ENCODE measurements at places on chromosomes 11 and 22. TPM values are rescaled to one million over a fixed set of nuclear protein-coding genes. Genes with fewer than 3 reads are reported as not detected.

GRCh38 chr11:95652002-95652472 is 137.5 kb downstream of the FAM76B start:
- no peaks in the 10 kb centered on the region for H3K27me3 ChIP-seq
- no peak overlapping the region for H3K4me3 ChIP-seq
- no peaks in the 10 kb centered on the region for H3K36me3 ChIP-seq
- H3K27ac ChIP-seq: peak overlapping the region; percentile 70
- DNase-seq: no peak
- H3K4me1 ChIP-seq: peaks cover 46% of the 10 kb centered on the region

The LDHAL6A gene
- total RNA-seq: not detected

The SF3B2 gene
- total RNA-seq: 182 TPM

The OR4D5 gene
- not detected for total RNA-seq

GRCh38 chr22:37126882-37127281 is 17.4 kb upstream of the TMPRSS6 start:
- H3K27me3 ChIP-seq: no peaks in the 10 kb centered on the region
- peaks cover 10% of the 10 kb centered on the region for H3K4me1 ChIP-seq
- no peak overlapping the region for H3K4me3 ChIP-seq

The MB gene
- not detected for total RNA-seq

DNA sequence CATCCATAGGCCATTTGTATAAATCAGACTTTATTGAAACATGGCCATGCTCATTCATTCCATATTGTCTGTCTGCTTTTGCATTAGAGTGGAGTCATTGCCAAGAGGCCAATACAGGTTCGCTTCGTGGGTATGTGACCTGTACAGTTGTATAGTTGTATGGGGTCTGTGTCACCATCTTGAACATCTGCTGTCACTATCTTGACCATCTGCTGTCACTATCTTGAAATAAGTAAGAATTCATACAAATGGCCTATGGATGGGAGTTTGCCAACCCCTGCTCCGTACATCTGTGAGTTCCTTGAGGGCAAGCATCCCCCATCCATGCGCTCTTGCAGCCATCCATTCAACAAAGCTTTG is 44.4 kb upstream of the ANO1 start:
- H3K4me3 ChIP-seq: no peak overlapping the region
- H3K36me3 ChIP-seq: peaks cover 10% of the 10 kb centered on the region
- H3K27ac ChIP-seq: no peak overlapping the region
- no peak for DNase-seq
- peaks cover 6% of the 10 kb centered on the region for H3K4me1 ChIP-seq
- H3K27me3 ChIP-seq: peaks cover 17% of the 10 kb centered on the region

GRCh38 chr11:65526744-65527143 is 1.9 kb downstream of the SCYL1 start:
- H3K27me3 ChIP-seq: no peaks in the 10 kb centered on the region
- peaks cover 33% of the 10 kb centered on the region for H3K4me1 ChIP-seq
- peak overlapping the region; percentile 74 for H3K4me3 ChIP-seq
- peak overlapping the region; percentile 30 for H3K27ac ChIP-seq
- no peak for DNase-seq
- H3K36me3 ChIP-seq: peaks cover 16% of the 10 kb centered on the region

The OR51A7 gene
- total RNA-seq: not detected

The HBG1 gene
- not detected for total RNA-seq

GRCh38 chr11:76234416-76235232 is 28.3 kb upstream of the WNT11 start:
- H3K4me3 ChIP-seq: peak overlapping the region; percentile 99
- H3K27ac ChIP-seq: peak overlapping the region; percentile 95
- DNase-seq: no peak
- no peaks in the 10 kb centered on the region for H3K36me3 ChIP-seq
- H3K4me1 ChIP-seq: peaks cover 2% of the 10 kb centered on the region

DNA sequence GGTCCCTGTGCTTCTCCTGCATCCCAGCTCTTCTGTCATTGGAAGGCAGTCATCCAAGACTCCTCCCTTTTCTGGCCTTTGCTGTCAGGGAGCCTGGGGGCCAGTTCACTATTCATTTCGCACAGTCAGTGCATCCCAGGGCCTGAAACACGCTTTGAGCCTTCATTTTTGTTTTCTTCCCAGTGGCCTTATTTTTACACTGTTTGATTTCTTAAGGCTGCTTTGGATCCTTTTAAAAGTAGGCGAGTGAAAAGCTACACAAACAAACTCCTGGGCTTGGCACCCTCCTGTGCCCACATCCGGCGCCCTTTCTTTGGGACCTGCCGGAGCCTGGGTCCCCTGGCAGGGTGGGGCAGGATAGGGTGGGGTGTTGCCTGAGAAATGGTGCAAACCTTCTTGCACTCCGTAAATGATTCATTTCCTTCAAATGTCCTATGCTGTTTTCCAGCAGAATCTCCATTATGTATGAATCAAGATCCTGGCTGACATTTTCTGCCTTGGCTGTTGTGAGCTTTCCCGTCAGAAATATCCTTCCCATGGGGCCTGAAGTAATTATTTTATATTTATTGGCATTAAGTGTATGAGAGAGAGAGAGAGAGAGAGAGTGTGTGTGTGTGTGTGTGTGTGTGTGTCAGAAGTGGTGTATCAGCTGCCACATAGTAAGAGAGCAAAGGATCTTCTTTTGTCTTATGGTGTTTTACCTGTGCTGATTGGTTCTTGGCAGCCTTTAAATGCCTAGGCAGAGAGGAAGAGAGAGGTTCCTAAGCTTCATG is 45.6 kb downstream of the BCR start:
- no peak overlapping the region for H3K4me3 ChIP-seq
- H3K27me3 ChIP-seq: no peaks in the 10 kb centered on the region
- H3K36me3 ChIP-seq: peaks cover 34% of the 10 kb centered on the region
- peak overlapping the region; percentile 4 for H3K27ac ChIP-seq
- H3K4me1 ChIP-seq: peaks cover 21% of the 10 kb centered on the region
- DNase-seq: no peak

The PRG2 gene
- not detected for total RNA-seq

GRCh38 chr22:31138126-31138525 is 2.2 kb downstream of the PLA2G3 start:
- H3K36me3 ChIP-seq: no peaks in the 10 kb centered on the region
- H3K4me1 ChIP-seq: no peaks in the 10 kb centered on the region

DNA sequence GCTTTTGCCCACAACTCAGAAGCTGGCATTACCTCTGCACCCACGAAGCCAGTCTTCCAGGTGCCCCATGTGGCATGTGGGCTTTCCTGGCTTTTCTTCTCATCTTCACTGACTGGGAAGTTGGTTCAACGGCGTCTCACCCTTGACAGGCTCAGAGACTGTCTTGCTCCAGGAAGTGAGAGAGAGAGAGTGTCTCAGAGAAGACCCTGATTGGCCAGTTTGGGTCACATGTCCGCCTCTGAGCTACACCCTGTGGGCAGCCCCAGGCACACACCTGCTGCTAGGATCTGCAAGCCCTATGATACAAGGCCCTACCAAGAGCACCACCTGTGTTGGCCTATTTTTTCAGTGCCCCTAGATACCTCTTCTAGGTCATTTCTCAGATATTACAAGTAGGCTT is 39.0 kb downstream of the RTL6 start:
- peaks cover 33% of the 10 kb centered on the region for H3K27me3 ChIP-seq
- H3K4me3 ChIP-seq: no peak overlapping the region
- H3K27ac ChIP-seq: no peak overlapping the region

GRCh38 chr11:102007567-102008437 is 39.4 kb upstream of the CFAP300 start:
- no peak overlapping the region for H3K27ac ChIP-seq
- H3K36me3 ChIP-seq: no peaks in the 10 kb centered on the region
- no peak overlapping the region for H3K4me3 ChIP-seq
- H3K4me1 ChIP-seq: peaks cover 21% of the 10 kb centered on the region

DNA sequence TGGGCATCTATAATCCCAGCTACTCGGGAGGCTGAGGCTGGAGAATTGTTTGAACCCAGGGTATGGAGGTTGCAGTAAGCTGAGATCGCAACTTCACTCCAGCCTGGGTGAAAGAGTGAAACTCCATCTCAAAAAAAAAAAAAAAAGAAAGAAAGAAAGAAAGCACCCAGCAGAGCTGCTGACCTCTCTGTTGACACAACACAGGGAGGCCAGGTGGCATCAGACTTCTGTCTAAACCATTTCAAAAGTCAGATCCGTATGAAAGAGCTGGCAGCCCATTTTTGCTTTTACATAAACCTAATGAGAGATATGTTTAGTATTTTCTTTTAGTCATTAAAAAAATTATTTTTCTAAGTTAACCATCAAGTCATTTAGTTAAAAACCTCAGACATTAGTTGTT is 64.4 kb upstream of the RRM1 start:
- no peaks in the 10 kb centered on the region for H3K27me3 ChIP-seq
- no peak overlapping the region for H3K27ac ChIP-seq
- H3K36me3 ChIP-seq: peaks cover 21% of the 10 kb centered on the region
- peaks cover 24% of the 10 kb centered on the region for H3K4me1 ChIP-seq

DNA sequence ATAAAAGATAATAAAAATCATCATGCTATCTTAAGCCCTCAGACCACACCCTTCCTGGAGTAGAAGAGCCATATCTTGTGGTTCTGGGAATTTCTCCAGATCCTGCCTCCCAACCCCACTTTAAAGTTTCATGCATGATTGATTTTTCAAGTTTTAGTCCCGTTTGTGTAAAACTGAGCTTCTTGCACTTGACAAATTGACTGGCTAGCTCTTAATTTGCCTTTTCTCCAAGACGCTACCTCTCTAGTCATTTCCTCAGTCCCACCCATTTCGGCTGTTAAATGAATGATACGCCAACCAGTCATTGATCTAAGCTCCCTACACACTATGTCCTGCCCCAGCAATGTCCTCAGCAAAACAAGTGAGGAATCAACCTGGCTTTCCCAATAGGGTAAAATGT is 71.8 kb upstream of the TEAD1 start:
- no peak overlapping the region for H3K27ac ChIP-seq
- H3K4me3 ChIP-seq: no peak overlapping the region
- DNase-seq: no peak
- H3K36me3 ChIP-seq: no peaks in the 10 kb centered on the region
- H3K27me3 ChIP-seq: no peaks in the 10 kb centered on the region
- peaks cover 32% of the 10 kb centered on the region for H3K4me1 ChIP-seq

Data from mesothelial cell of epicardium (in vitro differentiated cells).